ENCODE measurements at places on chromosomes 3 and 15. TPM values are rescaled to one million over a fixed set of nuclear protein-coding genes. Genes with fewer than 3 reads are reported as not detected.

- DNase-seq: no peak
Measured at GRCh38 chr3:15306979-15307359, 25.4 kb downstream of the SH3BP5 start.

DNA sequence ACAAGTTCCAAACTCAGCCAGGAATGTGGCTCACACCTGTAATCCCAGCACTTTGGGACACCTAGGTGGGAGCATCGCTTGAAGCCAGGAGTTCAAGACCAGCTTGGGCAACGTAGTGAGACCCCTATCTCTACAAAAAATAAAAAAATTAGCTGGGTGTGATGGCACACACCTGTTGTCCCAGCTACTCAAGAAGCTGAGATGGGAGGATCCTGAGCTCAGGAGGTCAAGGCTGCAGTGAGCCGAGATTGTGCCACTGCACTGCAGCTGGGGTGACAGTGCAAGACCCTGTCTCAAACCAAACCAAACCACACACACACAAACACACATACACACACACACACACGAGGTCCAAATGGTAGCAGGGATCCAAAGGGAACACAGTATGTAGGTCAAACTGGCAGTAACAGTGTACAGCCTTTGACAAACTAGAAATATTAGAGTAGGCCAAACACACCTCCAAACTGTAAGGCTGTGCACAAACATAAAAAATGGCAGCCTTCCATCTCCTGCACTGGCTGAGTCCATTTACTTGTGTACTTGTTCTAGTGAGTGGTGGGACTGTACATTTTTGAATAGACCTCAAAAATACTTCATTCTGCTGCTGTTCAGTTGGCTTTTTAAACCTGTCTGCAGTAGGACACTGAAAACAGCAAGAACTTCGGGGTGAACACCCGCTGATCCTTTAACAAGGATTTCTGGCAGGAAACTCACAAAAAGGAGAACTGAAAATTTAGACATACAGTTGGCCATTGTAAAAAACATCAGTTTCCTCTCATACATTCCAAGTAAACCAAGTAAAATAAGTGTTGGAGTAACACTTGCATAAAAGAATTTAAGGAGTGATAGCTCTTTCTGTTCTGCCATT lies 33.6 kb downstream of the INTS14 start:
- DNase-seq: no peak

DPPA2 gene
- not detected for total RNA-seq

- DNase-seq: no peak
Measured at GRCh38 chr3:156230278-156230900, 110.0 kb downstream of the KCNAB1 start.

DNA sequence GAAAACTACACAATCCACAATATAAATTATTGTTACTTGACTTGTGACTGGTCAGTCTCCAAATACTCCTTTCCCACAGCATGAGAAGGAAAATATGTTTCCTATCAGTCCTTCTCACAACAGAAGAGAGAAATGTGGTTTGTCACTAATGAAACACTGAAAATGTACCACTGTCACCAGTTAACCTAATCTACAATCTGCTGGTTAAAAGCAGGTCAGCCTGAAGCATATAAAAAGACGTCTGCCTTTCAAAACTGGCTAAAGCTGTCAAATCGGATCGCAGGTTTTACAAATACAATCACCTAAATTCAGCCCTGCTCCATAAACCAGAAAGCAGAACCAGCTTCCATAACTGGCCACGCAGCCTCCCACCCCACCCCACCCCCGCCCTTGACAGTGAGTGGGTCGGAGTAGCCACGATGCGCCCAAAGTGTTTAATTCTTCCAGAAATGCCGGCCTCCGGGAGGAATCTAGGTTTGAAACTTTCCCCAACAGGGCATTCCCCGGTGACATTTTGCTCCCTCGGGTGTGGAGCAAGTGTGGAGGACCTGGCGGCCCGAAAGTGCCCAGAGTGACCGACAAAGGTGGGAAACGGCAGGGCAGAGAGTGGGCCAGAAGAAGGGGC lies 682 bp downstream of the ETFA start:
- peak; percentile 13 for DNase-seq

- DNase-seq: no peak
Measured at GRCh38 chr15:55403531-55403930, 4.6 kb downstream of the CCPG1 start.

DNA sequence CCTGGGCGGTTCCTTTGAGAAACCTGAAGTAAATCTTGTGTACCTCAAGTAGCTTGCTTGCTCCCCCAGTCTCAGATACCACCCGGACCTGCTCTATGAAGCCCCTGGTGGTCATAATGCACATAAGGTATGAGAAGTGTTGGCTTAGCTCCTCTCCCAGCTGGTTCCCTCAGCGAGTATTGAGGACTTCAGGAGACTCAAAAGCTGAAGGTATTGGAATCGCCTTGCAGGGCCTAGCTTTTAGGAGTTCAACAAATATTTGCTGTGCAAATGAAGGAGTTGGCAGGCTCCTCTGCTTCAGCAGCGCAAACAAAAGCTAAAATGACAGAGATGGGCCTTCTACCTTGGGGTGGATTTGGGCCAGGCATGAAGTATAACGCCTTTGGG lies 1.7 kb downstream of the CMTM8 start:
- DNase-seq: peak; percentile 47

GRCh38 chr3:87272718-87273341 lies 3.6 kb downstream of the POU1F1 start:
- no peak for DNase-seq

DNA sequence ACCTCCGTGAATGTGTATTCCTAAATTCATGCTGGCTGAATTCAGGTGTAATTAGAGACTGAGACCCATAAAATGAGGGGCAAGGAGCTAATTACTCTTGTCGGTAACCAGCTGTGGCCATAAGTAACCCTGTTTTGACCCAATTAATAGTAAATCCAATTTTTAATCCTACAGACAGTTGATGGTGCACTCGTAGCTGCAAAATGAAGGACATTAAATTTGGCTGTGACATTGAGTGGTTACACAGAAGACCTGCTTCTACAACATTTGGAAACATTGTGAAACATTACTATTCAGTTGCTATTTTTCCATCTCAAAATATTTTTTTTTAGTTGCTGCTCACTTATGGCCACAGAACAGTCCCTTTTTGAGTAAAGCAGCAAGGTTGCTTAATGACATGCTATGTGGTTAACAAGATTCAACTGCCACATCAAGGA lies 33.0 kb downstream of the MBNL1 start:
- no peak for DNase-seq

DNA sequence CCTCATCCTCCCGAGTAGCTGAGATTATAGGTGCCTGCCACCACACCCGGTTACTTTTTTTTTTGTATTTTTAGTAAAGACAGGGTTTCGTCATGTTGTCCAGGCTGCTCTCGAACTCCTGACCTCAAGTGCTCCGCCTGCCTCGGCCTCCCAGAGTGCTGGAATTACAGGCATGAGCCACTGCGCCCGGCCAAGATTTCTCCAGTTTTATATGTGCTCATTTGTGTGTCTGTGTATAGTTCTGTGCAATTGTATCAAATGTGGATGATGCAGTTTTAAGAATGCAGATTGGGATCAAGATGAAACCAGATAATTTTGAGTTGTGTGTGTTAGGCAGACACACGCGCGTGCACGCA lies 68.3 kb downstream of the SLCO3A1 start:
- DNase-seq: no peak

GRCh38 chr15:53022788-53023187 lies 232.7 kb upstream of the ONECUT1 start:
- DNase-seq: no peak

DNA sequence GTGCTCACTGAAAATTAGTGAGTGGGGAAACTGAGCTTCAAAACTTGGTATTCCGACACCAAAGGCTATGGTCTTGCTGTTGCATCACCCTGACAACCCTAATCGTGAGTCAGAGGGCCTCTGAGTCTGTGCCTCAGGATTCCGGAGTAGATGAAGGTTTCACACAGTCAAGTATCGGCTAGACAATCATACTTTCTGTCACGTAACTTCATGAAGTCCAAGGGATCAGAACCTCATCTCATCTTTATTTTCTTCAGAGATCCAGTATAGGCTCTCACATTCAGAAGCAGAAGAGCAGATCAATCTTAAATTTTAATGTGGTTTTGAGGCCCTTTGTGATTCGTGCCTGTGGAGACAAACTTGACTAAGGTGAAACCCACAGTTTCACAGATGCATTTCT lies 26.1 kb upstream of the NECTIN3 start:
- DNase-seq: no peak

GRCh38 chr3:132569153-132569552 lies 27.9 kb upstream of the ACKR4 start:
- no peak for DNase-seq

GRCh38 chr3:11575677-11576076 lies 68.0 kb downstream of the VGLL4 start:
- DNase-seq: no peak

RBP2 gene
- not detected for total RNA-seq

DNA sequence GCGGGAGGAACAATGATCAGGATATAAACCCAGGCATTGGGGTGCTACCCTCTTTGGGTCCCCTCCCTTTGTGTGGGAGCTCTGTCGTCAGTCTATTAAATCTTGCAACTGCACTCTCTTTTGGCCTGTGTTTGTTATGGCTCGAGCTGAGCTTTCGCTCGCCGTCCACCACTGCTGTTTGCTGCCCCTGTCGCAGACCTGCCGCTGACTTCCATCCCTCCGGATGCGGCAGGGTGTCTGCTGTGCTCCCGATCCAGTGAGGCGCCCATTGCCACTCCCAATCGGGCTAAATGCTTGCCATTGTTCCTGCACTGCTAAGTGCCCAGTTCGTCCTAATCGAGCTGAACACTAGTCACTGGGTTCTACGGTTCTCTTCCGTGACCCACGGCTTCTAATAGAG lies 1443.7 kb upstream of the CADM2 start:
- no peak for DNase-seq

DNA sequence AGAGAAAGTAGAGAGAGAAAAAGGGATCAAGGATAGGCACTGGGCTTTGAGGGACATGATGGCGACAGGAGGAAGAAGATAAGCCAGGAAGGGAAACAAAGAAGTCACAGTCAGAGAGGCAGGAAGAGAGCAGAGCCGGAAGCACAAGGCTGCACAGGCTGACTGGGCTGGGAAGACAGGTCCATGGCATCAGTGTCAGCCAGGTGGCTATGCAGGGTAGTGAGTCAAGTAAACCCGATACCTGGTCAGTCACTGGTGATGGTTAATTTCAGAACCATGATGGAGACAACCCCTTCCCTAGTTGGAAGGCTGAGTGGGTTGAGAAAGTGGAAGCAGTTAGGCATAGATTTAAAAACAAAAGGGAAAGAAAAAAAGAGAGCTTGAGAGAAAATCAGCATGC lies 203.8 kb downstream of the EPHB1 start:
- no peak for DNase-seq

DNA sequence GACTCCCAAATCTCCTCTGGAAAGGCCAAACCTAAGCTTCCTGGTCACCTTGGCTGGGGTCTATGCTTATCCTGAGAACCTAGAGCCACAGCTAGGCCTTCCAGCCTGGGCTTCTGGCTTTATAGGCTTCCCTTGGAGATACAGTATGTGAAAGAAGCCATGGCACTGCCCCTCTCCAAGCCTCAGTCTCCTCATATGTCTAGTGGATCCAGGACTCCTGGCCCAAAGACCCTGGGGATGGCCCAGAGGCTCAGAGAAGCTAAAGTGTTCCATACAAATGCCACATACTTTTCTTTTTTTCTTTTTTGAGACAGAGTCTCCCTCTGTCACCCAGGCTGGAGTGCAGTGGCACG lies 8.6 kb downstream of the ACAA1 start:
- DNase-seq: no peak

CDHR4 gene
- not detected for total RNA-seq

DNA sequence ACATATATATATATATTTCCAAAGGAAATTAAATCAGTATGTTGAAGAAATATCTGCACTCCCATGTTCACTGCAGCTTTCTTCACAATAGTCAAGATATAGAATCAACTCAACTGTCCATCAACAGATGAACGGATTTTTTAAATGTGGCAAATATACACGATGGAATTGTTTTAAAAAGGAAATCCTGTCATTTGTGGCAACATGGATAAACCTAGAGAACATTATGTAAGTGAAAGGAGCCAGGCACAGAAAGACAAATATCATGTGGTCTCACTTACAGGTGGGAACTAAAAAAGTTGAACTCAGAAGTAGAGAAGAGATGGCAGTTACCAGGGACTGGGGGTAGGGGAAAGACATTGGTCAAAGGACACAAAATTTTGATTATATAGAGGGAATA lies 253.7 kb downstream of the ULK4 start:
- no peak for DNase-seq

- peak; percentile 26 for DNase-seq
Measured at GRCh38 chr3:89098964-89099585, 8.3 kb upstream of the EPHA3 start.

Data from CD4-positive, alpha-beta memory T cell (primary cell).